ENCODE measurements at places on chromosomes 2 and 18. TPM values are rescaled to one million over a fixed set of nuclear protein-coding genes. Genes with fewer than 3 reads are reported as not detected.

DNA sequence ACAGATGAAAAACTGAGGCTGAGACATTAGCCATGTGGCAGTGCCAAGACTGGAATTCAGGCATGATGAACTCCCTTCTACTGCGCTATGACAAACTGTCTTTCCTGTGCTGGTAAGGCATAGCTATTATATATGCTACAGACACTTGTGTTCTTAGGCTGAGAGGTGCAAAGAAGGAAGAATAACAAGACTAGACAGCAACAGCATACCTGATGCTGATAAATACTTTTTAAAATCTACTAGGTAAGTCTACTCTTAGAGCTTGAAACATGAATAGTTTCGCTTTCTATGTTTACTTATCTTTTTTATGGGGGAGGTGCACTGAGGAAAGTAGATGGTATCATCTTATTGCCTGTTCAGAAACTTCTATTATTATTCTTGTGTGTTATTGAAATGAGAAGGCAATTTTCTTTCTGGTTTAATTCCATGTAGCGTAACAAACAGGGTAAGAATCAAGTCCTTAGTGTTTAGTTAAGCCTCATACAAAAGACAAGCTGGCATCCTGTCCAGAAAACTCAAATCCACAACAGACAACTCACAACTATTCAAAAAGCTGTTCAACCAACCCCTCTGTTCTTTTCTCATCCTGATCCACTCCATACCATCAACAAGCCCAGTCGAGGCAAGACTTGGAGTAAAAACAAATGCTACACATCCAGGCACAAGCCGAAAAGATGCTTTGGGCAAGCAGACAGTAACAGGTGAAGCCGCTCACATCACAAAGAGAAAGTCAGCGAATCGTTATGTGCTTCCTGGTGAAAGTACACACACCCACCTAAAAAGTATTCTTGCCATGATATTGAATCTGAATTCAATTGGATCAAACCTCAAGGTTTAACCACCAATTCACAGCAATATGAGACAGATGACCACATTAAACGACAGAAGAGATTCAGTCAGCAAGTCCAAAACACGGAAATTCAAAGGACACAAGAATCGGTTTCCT, 1.5 kb downstream of the TTC32 start:
- peak; percentile 64 for DNase-seq

DNA sequence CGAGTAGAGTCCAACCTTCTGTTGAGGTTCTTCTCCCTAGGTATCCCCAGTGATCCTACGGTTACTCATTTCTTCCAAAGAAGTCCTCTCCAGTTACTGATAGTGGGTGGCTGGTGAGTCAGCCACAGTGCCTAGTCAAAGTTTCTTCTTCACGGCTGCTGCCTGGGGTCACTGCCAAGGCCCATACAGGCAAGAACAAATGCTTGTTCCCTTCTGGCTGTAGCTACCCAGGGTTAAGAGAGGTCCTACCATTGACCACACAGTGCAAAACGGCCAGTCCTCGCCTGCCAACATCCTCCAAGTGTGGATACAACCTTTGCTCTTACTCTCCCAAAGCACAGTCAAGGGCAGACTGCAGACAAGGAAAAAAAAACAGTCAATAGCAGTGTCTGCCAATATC, 2.9 kb upstream of the PTPN4 start:
- DNase-seq = no peak

DNA sequence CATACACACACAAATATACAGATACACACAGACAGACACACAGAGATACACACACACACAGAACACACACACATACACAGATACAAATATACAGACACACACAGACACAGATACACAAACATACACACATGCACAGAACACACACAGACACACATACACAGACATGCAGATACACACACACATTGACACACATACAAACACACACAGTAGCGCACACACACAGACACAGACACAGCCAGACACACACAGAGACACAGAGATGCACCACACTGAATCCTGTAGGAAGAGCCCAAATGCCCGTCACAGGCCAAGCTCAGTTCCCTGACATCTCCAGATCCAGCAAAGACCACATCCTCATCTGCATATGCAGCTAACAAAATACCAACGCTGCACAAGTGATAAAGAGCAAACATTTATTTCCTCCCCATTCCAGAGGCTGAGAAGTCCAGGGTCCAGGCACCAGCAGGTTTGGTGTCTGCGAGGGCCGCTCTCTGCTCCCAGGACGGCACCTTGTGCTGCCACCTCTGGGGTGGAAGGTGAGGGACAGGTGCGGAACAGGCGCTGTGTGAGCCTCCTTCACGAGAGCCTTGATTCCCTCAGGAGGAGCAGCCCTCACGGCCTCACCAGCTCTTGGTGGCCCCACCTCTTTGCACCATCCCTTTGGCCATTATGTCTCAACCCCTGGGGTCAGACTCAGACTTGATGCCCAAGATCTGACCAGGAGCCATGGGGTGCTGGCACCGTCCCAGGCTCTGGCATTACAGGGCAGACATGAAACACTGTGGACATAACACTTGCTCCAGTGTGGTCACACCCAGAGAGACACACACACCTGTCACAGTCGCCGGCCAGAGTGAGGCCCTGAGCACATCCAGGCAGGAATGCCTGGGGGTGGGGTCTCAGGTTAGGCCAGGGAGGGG, 108.7 kb downstream of the NDUFA10 start:
- no peak for DNase-seq

DNA sequence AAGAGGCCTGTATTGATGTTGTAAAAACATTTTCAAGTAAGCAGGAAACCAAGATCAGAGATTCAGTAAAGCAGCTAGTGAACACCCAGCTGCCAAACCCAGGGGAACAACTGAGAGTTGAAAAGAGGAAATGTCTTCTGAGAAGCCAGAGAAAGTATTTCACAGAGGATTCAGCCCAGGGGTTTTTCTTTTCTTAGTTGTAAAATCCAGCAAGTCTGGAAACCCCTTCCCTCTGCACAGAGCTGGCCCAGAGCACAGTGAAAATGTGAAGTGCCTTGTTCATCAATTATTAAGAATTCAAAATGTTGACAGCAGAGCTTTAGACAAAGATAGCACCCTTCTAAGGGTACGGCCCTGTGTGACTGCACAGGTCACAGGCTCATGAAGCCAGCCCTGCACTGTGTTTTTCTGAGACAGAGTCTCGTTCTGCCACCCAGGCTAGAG, 28.4 kb downstream of the AFF3 start:
- no peak for DNase-seq

GRCh38 chr2:24448797-24449196, 42.3 kb upstream of the NCOA1 start:
- no peak for DNase-seq

- no peak for DNase-seq
Measured at GRCh38 chr2:43852196-43852730, 13.5 kb downstream of the ABCG8 start.

- no peak for DNase-seq
Measured at GRCh38 chr18:22691946-22692710, 241.0 kb upstream of the RBBP8 start.

- no peak for DNase-seq
Measured at GRCh38 chr18:12838178-12838634, 45.8 kb downstream of the PTPN2 start.

The AGXT gene
- 0.94 TPM for polyA plus RNA-seq

The SLC23A3 gene
- polyA plus RNA-seq = 2.6 TPM
